ENCODE measurements at places on chromosomes 3 and 15. TPM values are rescaled to one million over a fixed set of nuclear protein-coding genes. Genes with fewer than 3 reads are reported as not detected.

TMCO5A gene
- not detected for total RNA-seq

GRCh38 chr3:183038757-183039156 lies 58.4 kb upstream of the DCUN1D1 start:
- no peak for DNase-seq

- DNase-seq, result no peak
These were observed 328.7 kb downstream of the RYR3 start for GRCh38 chr15:33639456-33639855.

HHLA2 gene
- total RNA-seq, result 1.5 TPM

DNA sequence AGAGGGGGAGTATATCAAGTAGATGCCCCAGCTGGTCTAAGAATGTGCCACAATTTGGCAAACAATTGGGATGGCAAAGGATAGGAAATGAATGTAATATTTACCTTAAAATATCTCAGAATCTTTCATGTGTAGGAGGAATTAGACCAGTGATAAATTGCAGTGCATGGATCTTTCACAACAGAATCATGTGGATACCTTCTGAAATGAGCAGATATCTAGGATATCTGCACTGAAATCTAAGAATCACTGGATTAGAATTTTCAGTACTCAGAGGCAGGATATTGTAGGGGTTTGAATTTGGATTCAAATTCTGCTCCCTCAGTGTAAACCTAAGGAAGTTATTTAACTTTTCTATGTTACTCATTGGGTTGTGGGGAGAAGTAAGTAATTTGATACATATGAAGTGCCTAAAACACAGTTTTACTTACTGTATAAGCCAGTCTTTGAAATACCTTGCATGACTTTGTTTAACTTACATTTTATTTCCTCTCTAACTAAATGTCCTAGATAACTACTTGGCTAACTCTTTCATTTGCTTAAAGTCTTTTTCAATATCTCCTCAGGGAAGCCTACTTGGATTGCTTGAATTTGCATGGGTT lies 8.8 kb downstream of the IL1RAP start:
- no peak for DNase-seq

DNA sequence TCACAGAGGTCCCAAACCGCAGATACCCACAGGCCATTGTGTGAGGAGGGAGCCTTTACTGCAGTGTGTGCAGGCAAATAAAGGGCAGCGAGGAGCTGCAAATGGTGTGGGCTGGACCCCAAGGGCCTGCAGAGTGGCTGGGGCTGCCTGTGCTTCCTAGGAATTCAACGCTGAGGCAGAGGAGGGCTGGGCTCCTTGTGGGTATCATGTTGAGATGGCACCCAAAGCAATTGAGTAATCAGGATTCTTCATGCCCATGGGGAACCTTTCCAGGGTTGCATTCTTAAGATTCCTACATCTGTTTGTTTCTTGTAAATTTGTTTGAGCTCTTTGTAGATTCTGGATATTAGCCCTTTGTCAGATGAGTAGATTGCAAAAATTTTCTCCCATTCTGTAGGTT lies 85.4 kb upstream of the LIPC start:
- no peak for DNase-seq

DNA sequence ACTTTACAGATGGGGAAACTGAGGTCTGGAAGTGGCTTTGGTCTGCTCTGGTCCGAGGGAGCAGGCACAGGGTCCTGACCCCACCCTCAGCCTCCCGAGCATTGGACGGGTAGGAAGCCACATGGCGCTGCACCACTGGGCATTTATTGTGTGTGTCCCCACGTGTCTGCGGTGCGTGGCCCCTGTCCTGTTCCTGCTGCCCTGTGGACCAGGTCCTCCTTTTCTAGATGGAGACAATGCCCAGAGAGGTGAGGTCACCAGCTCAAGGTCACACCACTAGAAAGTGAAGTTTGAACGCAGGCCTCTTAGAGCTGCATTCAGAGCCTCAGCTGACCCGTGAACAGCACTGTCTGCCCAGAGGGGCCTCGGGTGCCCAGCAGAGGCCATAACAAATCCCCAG lies 26.8 kb downstream of the DUSP7 start:
- no peak for DNase-seq

GRCh38 chr3:161275919-161276318 lies 54.8 kb downstream of the NMD3 start:
- no peak for DNase-seq

GHRL gene
- total RNA-seq, result 3.0 TPM

DNA sequence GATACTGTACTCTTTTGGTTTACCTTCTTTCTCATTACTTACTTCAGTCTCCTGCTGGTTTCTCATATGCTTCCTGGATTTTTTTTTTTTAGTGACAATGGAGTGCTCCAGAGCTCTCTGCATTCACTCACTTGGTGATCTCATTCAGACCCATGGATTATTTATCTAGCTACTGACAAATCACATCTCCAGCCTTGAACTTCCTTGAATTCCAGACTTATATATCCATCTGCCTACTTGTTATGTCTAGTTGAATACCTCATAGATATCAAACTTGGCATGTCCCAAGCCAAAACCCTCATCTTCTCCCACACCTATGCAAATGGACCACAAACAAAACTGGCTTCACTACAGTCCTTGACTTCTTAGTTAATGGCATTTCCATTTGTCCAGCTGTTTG lies 234.7 kb upstream of the ZPLD1 start:
- no peak for DNase-seq

GRCh38 chr3:53733446-53733845 lies 112.8 kb downstream of the CHDH start:
- DNase-seq, result no peak
